ENCODE measurements at places on chromosomes 1 and 21.

DNA sequence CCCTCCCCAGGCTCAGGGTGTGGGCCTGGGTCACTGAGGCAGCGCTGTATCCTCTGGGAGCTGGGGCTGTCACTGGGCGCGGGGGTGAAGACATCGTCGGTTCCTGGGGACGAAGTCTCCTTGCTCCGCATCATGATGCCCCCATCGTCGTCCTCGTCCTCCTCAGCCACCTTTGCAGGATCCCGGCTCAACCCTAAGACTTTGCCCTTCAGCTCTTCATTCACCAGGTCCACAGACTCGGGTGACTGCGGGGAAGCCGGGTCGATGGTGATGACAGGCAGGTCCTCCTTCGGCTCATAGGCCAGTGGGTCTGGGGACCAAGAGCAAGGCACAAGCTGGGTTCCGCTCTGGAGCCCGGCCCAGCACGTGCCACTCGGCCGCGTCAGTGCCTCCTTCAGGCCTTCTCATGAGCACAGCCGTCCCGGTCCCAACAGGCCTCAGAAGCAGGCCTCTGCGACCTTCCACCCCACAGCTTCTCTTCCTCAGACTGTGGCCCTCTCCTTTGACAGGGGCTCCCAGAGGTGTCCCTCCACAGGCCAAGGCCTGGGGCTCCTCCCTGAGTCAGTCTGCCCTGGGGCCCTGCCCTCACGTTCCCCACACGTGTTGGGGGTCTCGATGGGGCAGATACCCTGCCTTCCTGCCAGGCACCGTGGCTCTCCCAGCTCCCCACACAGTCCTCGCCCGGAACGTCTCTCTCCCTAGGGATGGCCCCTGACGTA, 54.4 kb downstream of the SLC9A1 start:
- no peak for DNase-seq

GRCh38 chr1:207495801-207496792, at the start of gene CR1:
TSS of gene CR1 (plus strand) at chr1:207496157. CDS start at chr1:207496268, 111 bp downstream.
- DNase-seq: peak; percentile 85

DNA sequence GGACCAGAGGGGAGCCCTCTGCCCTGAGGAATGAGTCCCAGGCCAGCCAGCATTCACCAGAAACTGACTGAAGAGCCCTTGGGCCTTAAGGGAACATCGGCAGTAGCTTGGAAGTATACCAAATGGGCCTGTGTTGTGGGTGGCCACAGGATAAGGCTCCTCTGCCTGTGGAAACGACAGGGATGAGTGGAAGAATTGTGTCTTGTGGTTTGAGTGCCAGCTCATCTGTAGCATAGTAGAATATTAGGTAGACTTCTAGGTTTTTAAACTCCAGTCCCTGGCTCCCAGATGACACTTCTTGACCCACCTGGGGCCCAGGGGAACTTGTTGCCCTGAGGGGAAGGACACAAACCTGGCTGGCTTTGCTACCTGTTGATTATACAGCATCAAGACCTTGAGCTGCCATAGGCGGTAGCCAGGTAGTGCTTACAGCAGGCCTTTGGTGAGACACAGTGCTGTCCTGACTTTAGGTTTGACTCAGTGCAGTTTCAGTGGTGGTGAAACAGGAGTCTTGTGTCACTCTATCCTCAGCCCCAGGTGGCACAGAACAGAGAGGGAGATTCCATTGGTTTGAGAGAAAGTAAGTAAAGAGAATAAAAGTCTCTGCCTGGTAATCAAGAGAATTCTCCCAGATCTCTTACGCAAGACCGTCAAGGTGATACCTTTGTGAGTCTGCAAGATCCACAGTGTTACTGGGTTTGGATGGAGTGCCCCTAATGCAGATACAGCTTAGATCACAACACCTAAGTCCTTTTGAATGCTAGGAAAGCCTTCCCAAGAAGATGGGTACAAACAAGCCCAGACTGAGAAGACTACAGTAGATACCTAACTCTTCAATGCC, 50.2 kb downstream of the RABGAP1L start:
- no peak for DNase-seq

DNA sequence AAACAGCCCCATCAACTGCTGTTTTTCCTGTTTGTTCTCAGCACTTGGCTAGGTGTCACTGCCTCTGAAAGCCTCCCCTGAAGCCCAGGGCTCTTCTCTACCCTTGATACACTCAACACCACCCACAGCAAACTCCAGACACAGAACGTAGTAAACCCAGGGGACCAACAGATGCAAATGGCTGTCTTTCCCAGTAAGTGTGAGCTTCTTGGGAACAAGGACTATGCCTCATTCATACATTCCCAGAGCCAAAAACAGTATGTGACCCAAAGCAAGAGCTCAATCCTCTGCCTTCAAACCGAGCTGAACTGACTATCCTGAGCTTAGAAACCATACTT, 4.4 kb downstream of the LBR start:
- DNase-seq: no peak

- no peak for DNase-seq
Observed at GRCh38 chr1:48560116-48560515, 88.1 kb upstream of the SPATA6 start.

DNA sequence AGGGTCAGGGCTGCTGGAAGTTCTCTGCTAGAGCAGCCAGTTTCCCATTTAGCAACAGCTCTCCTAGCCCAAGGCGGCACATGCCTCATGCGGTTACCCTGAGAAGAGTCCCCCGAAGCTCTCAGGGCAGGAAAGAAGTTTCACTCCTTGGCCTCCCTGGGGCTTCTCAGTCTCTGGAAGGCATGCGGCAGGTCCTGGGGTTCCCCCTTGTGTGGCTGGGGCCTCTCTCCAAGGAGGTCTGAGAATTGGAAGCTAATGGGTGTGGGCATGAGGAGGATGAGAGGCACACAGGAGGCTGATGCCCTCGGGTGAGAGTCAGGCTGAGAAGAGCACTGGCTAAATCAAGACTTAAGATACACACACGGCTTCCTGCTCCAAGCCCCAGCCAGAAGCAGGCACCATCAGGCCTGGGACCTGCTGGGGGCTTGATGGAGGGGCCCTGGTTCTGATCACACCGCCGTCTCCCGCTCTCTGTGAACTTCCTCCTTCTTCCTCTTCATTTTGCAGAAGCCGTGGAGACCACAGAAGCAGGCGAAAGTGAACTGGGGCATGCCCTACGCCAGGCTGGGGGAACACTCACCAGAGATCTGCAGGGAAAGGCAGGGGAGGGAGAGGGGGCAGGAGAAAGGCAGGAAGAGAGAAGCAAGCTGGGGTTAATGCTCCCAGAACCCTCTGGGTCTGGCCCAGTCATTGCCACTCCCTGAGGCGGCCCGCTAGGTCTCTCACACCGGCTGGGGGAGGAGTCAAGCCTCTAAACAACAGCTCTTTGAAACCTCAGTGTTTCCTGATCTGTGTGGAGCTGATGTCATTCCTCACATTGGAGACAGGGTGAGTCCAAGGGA, 15.1 kb downstream of the BLACAT1 start:
- peak; percentile 62 for DNase-seq

DNA sequence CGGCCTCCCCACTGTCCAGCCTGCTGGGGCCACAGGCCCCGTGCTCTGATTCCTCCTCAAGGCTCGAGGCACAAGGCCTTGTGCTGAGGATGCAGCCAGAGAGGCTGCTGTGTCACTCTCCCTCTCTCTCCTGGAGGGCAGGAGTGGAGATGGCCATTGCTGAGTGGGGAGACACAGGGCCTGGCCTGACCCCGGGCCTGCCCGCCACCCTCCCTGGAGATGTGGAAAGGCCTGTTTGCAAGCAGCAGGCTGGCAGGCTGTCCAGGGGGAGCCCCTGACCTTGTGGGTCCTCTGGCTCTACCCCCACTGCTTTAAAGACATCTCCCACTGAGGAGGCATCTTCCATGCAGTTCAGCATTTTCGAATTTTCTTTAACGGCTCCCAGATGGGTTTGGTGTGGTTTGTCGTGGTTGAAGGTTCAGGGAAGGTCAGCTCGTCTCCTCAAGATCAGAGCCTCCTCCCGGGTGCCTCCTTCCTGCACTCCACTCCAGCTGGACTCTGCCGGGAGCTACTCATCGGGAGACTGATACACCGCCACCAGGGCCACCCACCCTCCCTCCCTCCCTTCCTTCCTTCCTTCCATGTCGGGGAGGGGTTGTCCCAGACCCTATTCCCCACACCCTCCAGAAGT, 69.1 kb downstream of the SPSB1 start:
- DNase-seq: no peak

DNA sequence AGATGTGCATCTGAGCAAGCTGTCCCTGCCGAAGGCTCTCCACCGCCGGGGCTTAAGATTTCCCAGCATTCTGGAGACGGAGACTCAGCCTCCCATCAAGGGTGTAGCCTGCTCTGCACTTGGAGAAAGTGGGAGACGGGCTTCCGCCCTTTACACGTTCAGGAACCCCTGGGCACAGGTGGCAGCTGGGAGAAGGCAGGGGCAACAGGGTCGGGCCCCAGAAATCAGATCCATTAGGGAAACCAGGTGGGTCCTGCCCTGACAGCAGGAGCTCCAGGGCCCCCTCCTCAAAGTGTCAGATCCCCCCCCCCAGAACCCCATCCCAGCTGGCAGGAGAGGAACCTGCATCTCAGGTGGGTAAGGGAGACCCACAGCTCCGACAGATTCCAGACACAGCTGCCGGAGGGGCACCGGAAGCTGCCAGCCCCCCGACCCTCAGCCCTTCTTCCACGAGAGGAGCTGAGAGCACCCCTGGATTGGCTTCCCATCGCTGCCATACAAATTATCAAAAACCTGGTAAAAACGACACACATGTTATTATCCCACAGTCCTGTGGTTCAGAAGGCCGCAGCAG, 236.6 kb downstream of the NPHP4 start:
- no peak for DNase-seq

- no peak for DNase-seq
Observed at GRCh38 chr1:53594391-53595180, 135.4 kb downstream of the DMRTB1 start.

GRCh38 chr1:14682941-14683621, 84.6 kb downstream of the KAZN start:
- no peak for DNase-seq

GRCh38 chr1:164682570-164682969, 123.6 kb downstream of the PBX1 start:
- no peak for DNase-seq

GRCh38 chr21:46021978-46022544, 40.5 kb downstream of the COL6A1 start:
- peak; percentile 77 for DNase-seq

GRCh38 chr1:197908716-197909220, 6.3 kb downstream of the C1orf53 start:
- no peak for DNase-seq

Data from Right ventricle myocardium inferior (tissue), 1 donor.